MG63 (cell line): ENCODE measurements at places on chromosomes 16 and 17.

DNA sequence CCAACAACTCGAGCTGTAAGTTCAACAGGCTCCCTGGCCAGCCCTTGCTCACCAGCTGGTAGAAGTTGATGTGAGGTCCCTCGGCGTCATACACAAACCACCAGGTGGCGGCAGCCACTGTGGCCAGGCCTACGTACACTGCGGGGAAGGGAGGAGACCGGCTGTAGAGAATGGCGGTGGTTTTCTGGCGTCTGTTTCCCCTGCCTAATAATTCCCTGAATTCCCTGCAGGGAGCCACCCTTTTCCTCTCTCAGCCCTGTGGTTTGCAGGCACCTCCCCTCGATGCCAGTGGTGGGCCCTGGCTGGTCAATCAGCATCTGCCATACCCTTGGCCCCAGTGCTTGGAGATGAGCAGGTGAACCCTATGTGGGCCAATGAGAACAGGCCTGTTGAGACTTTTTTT lies 18.9 kb upstream of the P2RX1 start:
- DNase-seq, result no peak

DNA sequence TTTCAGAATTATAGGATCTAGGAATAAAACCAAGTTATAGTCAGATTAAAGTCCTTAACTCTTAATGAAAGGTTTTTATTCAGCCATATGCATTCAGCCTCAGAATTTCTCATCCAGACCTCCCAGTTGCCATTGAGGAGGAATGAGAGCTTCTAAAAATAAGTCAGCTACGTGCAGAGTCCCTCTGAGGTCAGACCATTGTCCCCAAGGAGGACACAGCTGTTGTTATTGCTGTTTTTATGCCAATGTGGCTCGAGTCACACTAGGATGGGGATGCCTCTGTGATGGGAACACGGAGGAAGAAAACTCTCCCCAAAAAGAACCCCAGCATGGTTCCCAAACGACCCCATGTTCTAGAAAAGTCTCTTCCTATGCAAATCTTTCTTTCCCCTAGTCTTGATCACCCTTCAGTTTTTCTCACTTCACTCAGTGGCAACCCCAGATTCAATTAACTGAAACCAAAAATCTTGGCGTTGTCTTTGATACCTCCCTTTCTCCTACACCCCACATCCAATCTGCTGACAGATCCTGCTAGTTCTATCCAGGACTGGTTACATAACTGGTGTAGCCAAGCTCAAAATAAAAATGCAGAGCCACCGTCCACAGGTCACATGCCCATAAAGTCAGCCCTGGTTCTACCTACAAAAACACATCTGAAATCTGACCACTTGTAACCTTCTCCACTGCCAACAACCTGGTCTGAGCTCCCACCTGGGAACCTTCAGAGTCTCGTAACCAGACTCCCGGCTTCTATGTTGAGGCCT lies 138.2 kb upstream of the ERCC4 start:
- no peak for DNase-seq

GRCh38 chr16:67847064-67847861 lies at the start of gene CENPT:
Gene CENPT, minus strand, starts transcription at chr16:67847693. Its CDS starts 13,834 bp downstream, at chr16:67833859.
- peak; percentile 53 for DNase-seq

DNA sequence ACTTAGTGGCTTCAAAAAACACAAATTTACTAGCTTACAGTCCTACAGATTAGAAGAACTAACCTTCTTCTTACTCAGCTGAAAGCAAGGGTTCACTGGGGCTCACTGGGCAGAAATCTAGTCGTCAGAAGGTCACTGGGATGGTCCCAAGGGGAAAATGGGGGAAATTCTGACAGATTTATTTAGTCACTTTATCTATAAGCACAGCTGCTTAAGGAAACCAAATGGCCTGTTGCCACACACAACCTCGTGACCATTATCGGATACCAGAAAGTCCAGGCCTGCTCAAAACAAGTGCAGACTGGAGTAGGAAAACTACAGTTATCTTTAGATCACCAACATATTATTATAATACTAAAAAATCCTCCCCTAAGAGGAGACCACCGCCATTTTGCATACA lies 374.6 kb upstream of the ASIC2 start:
- no peak for DNase-seq

DNA sequence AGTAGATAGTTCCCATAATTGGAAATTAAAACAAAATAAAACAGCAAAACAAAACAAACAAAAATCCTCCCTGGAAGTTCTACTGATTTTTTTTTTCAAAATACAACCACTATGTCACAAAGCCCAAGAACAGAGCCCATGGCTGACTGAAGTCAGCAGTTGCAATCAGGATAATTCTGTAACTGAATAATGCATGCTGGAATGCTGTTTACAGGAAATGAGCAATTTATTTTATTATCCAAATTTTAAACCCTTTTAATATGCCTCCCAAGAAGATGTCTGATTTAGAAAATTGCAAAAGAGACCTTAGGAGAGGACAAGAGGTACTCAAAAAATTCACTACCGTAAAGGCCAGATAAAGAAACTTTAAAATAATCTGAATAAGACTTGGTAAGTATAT lies 578.2 kb downstream of the TOX3 start:
- DNase-seq, result no peak

DNA sequence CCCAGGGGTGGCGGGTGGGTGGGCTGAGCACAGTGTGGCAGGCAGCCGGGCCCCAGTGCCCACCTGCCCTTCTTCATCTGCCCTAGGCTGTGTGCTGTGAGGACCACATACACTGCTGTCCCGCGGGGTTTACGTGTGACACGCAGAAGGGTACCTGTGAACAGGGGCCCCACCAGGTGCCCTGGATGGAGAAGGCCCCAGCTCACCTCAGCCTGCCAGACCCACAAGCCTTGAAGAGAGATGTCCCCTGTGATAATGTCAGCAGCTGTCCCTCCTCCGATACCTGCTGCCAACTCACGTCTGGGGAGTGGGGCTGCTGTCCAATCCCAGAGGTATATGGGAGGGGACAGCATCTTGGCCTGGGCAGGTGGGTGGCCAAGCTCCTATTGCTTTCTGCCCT lies 6.4 kb downstream of the GRN start:
- DNase-seq, result no peak

DNA sequence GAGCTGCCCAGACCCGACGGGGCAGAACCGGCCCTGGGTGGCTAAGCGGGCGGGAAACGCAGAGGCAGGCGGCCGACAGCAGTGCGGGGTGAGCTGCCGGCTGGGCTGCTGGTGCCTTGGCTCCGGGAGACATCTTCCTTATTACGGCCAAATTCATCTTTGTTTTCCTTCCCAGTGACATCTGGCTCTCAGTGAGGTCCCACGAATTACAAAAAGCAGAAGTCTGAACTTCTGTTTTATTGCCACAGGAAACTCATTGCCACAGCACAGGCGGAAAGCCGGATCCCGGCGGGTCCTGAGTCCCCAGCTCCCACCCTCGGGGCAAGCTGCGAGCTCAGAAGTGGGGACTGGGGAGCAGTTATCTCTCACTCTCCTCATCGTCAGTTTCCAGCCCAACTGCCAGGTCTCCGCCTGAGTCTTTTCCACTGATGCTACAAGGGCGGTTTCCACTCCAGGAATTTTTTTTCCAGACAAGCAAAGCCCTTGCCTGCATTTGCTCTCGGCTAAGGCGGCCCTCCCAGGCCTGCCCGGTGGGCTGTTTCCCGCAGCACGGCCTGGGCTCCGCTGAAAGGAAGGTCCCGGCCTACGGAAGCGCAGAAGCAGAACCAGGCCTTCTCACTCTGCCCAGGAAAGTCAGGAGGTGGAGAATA lies 40.3 kb downstream of the CBFA2T3 start:
- no peak for DNase-seq

DNA sequence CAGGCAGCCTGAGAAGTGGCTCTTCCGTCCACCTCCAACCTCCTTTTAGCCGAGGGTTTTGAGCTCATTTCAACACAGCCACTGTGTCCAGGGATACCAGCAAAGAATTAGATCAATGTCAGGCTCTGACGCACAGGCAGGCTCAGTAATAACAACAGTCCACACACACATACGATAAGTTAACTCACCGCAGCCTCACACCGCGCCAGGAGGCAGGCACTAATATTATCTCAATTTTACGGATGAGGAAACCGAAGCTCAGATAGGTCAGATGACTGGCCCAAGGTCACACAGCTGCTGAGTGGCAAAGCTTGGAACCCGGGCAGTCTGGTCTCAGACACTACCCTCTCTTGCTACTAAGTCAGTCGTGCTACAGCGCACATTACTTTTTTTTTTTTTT lies 22.9 kb downstream of the ABR start:
- no peak for DNase-seq

DNA sequence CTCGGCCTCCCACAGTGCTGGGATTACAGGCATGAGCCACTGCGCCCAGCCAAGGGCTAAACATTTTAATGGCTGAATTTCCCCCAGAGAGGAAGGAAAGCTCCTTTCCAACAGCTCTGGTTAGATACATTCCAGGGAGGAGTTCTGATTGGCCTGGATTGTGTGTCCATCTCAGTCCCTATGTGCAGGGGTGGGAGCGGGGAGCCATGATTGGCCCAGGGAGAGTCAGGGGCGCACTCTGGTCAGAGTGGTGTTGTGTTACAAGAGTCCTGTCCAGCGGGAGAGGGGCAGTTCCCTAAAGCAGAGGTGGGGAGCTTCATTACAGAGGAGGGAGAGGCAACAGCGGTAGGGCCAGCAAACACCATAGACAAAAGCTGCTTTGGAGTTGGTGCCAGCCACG lies 75.0 kb downstream of the RAP1GAP2 start:
- DNase-seq, result no peak

DNA sequence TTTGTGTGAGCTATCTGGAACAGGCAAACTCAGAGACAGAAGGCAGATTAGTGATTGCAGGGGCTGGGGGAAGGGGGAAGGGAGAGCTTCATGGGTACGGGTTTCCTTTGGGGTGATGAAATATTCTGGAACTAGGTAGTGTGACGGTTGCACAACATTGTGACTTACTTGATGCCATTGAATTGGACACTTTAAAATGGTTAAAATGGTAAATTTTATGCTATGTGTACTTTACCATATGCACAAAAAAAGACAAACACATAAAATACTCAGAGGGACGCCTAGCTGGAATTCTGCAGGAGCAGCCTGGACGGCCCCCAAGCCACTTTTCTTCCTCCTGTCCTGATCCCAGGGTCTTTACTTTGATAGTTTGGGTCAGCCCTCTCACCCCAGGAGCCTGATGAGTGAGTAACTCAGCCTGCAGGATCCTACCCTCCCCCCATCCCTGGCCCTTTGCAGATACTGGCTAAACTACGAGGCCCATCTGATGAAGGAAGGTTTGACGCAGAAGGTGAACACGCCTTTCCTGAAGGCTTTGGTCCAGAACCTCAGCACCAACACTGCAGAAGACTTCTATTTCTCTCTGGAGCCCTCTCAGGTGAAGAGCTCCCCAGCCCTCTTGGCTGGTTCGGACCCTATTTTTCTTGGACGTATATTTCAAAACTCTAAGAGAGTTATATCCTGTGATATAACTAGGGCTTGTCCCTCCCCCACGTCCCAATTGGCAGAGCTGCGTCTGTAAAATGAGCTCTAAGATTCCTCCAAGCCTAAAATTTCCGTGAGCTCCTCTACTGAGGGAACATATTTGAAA lies 7.8 kb downstream of the ADGRG3 start:
- no peak for DNase-seq

- DNase-seq, result peak; percentile 3
Measured at GRCh38 chr16:81997738-81998137, 13.5 kb downstream of the SDR42E1 start.

GRCh38 chr17:74453665-74454196 lies 12.7 kb upstream of the CD300A start:
- DNase-seq, result no peak

DNA sequence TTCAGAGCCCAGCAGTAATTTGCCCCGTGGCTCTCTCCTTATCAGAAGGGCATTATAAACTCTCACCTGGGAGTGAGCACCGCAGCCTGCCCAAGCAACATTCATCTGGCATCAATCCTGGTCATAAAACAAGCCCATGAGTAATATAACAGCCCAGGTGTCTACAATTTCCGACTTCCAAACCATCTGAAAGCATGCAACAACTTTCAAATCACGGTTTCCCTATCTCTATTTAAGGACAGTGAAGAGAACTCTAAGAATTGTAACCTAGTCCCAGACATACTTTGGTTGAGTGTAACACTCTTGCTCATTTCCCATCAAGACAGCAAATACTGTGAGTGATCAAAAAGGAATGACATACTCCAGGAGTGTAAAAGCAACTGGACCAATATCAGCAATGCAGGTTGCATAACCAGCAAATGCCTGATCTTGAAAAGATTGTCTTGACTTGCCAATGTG lies 487.4 kb upstream of the SOX9 start:
- peak; percentile 9 for DNase-seq

GRCh38 chr16:871562-872345 lies 71.2 kb upstream of the GNG13 start:
- DNase-seq, result no peak

GRCh38 chr17:8048236-8048635 lies 9.4 kb downstream of the ALOX15B start:
- no peak for DNase-seq
